ENCODE measurements at places on chromosomes 11 and 22.

DNA sequence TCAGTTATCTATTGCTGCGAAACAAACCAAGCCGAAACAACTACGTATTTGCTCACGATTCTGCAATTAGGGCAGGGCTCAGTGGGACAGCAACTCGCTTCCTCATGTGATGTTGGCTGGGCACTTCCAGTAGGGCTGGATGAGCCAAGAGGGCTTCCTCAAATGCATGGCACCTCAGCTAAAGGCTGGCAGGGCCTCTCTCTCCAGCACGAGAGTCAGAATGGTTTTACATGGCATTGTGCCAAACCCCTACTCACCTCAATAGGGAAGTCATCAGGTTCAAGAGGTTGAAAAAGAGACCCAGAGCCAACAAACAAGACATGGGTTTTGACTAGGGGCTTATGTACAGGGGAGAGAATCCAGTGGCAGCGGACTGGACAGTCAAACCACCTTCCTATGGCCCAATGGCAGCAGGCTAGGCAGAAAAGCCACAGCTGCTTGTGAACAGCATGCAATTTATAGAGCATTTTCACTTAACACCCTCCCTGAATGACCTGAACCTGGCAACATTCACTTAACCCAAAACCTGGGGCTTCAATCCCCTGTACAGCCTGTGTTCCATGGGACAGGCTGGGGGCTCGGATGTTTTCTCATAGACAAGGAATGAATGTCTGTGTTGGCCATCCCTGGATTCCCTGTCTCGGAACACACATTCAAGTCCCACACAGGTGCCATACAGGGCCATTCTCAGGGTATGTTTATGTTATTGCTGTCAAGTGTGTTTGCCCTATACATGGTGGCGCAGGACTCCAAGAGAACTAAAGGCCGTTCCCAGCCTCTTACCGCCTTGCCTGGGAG, 154.2 kb upstream of the NAV2 start:
- DNase-seq: no peak

DNA sequence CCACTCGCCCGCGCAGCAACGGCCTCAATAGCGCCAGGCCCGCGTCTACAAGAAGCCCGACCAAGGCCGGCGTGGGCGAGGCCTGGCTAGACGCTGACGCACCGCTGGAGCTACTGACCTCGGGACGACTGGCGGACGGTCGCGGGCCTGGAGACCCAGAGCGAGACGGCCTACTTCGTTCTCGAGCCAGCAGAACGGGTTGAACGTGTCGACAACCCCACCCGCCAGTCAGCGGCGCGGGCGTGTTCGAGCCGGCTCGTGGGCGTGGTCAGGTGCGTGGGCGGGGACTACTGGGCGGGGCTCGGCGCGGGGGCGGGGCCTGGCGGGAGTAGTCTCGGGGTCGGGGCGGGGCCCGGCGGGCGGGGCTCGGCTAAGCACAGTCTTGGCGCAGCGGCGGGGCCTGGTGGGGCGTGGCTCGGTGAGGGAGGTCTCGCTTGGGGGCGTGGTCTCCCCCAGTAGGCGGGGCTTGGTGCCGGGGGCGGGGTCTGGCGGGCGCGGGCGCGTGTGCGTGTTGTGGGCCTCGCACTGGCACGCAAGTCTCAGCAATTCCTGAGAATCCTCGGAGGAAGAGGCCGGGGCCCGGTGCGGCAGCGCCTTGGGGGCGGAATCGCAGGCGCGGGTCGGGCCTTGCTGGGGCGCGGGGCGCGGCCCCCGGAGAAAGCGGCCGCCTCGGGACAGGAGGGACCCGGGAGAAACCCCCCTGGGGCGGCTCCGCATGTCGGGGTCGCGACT, at the start of gene RNH1:
RNH1 (minus strand) TSS at position 248 of the 732 bp plus-strand sequence. CDS start 5,080 bp downstream, outside the sequence.
- peak; percentile 99 for DNase-seq

DNA sequence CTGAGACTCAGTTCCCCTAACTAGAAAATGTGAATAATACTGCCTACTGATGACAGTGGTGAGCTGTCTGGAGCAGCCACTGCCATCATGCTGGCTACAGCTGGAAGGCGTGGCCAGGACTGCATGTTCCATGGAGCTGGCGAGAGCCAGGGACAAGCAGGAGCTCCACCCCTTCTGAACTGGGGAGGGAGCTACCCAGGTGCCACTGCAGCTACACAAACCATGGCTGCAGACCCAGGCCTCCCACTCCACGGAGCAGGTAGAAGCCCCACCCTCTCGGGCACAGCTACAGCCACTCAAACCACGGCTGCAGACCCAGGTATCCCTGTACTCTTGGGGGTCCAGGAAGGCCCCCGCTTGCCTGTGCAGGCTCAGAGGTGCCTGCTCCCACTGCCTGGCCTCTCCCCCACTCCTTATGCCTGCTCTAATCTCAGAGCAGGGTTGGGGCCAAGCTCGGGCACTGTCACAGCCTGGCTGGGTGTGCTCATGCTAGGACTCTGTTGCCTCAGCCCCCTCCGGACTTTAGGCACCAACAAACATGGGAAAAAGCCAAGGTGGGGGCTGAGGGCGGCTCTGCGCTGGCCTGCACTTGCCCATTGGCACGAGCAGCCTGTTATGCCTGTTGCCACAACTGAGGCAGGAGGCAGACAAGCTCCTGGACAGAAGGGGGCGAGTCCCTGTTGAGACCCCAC, 51.7 kb downstream of the RAB30 start:
- DNase-seq: no peak

DNA sequence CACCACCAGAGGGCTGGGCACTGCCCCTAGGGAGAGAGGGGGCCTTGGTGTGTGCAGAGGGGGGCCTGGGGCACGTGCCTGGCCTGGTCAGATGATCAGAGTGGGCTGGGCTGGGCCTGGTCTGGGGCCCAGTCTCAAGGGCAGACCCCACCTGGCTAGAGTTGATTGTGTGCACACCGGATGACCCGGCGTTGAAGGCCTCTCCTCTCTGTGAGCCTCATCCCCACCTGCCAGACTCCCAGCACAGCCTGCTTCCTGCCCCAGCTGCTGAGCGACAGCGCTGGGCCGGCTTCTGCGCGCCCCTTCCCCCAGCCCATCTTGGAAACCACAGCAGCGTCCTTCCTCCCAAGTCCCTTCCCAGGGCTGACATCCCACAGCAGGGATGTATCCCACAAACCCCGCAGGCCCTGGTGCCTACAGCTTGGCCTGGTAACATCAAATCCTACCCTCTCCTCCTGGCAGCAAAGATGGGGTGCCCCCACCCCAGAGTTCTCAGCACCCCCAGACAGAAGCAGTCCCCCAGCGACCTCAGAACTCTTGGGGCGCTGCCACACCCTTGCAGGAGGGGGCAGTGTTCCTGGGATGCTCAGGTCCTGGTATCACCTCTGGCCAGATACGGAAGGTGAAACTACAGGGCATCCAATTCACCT, 11.0 kb upstream of the TSSC4 start:
- DNase-seq: no peak

DNA sequence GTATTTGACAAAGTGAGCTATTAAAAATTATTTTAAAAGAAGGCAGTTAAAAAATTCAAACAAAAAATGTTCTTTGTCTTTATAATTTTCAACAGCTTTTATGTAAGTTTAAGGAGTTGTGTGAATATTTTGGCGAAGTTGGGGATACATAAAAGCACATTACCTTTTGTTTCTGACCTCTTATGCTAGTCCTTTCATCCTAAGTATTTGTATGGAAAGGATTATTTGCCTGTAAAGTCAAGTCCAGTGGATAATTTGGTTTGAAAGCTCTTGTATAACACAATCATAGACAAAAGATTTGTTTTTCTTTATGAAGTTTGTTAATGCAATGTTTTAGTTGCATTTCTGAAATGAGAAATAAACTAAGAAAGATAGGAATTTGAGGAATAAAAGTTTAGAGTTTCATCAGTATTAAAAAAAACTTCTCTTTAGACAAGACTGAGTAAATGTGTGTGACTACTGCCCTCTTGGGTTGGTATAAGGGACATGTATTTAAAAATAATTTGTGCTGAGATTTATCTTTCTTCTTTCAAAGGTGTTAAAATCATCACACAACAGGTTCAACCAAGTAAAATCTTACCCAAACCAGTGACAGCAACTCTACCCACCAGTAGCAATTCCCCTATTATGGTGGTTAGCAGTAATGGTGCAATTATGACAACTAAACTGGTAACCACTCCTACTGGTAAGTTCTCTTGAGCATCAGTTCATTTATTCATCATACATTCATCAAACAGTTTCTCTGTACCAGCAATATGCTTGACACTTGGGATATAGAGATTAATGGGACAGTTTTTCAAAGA, 68.2 kb downstream of the EMSY start:
- DNase-seq: no peak

DNA sequence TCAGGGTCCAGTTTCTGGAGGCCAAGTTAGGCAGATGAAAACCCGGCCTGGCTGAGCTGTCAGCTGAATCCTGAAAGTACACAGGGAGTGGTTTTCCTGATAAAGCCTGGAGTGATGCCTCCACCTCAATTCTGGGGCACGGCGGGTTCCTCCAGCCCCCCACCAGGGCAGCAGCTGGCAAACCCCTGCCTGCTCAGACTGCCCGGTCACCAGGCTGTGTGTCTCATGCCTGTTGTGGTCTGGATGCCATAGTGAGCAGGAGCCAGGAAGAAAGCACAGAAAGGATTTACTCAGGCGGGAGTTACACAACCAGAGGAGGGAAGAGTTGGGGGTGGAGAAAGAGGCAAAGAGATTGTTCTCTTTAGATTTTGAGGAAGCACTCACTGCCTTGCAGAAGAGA, 119.9 kb upstream of the RASSF10 start:
- no peak for DNase-seq

DNA sequence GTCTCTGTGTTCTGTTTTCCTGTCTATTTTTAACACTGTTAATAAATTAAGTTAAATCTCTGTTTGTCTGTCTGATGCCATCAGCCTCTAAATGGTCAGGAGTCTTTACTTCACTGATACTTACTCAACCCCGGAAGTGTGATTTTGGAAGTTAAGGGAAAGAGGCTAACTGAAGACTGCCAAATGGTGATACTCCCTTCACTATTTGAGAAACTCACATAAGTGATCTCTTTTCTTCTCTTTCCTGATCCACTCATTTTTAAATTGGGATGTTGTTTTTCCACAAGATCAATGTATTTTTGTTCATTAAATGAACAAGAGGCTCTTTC, 389 bp upstream of the CASP12 start:
- DNase-seq: no peak

- DNase-seq: no peak
Observed at GRCh38 chr11:67102664-67103063, 16.4 kb upstream of the KDM2A start.

DNA sequence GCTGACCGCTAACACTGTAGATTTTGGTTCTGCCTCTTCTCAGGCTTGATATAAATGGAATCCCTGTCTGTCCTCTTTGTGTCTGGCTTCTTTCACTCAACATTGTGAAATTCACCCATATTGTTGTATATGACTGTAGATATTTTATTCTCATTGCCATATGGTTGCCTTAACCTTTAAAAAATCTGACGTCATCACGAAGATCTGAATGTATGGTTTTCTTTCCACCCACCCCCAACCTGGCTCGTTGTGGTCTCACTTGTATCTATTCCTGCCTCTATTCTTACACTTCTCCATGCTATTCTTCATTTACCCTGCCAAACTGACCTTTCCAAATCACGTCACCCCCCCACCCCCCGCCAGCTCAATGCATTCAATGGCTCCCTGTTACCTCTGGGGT, 21.9 kb upstream of the C22orf42 start:
- no peak for DNase-seq

DNA sequence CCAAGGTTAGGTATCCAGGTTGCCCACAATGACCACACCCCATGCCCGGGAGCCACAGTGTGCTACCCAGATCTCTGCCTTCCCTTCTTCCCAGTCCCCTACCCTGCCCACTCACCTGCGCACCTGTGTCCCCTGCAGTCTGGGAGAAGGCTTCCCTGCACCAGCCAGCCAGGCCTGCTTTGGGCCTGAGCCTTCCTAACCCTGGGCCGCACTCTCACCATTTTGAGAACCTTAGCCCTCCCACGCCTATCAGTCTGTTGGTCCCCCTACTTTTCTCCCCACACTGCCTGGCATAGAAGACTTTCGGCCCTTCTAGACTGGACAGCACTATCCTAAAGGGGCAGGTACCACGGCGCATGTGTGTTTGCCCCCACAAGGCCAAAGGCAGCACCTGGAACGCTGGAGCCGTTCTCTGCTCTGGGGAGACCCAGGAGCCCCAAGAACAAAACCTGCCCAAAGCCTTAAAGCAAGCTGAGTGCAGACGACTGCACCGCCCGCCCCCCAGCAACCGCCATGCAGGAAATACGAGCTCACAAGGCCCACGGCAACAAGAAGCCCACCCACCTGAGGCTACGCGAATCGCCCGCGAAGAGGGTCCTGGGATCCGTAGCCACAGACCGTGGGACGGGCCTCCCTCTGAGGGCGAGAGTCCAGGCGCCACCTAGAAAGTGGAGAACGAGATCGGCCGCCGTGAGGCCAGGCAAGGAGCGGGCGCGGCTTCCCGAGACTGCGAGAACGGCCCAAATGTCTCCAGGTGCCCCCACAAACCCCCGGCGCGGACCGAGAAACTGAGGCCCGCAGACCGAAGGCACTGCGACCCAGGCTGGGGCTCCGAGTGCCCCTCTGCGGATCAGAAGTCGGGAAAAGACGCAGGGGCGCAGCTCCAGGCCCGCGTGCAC, 546 bp downstream of the GNB1L start:
- no peak for DNase-seq

DNA sequence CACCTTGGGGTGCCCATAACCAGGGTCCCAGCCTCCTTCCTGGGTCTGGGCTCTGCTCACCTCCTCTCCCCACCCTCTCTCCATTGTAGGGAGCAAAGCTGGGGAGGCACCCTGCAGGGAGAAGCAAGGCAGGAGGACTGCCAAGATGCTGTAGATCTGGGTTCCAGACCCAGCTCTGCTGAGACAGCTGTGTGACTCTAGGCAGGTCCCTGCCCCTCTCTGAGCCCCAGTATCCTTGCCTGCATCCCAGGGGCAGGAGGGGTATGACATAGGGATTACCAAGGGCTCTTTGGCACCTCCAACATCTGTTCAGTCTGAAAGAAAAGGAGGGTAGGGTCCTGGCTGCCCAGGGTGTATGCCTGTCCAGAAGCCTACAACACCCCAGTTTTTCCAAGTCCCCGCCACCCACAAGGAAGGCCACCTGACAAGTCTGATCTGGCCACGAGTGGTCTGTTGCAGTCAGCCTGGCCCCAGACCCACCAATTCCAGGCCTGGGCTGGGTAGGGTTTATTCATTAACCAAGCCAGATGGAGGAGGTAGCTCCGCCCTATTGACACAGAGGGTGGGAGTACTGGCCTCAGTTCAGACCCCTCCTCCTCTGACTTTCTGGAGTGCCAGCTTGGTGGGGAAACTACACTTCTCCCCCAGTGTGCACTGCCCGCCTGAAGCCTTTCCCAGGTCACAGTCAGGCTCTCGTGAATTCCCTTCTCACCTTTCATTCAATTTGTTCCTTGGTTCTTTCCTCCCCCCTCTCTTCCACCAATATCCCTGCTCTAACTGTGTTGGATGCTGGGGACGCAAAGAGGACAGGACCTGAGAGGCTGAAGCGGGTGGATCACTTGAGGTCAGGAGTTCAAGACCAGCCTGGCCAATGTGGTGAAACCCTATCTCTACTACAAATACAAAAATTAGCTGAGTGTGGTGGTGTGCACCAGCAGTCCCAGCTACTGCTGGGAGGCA, 15.0 kb downstream of the STARD10 start:
- DNase-seq: no peak

- DNase-seq: no peak
Observed at GRCh38 chr11:2721210-2721916, 21.6 kb upstream of the KCNQ1OT1 start.

Measured in effector CD4-positive, alpha-beta T cell (primary cell).